ENCODE measurements at places on chromosomes 6 and 20. TPM values are rescaled to one million over a fixed set of nuclear protein-coding genes. Genes with fewer than 3 reads are reported as not detected.

Gene RIMS4
- not detected for total RNA-seq

DNA sequence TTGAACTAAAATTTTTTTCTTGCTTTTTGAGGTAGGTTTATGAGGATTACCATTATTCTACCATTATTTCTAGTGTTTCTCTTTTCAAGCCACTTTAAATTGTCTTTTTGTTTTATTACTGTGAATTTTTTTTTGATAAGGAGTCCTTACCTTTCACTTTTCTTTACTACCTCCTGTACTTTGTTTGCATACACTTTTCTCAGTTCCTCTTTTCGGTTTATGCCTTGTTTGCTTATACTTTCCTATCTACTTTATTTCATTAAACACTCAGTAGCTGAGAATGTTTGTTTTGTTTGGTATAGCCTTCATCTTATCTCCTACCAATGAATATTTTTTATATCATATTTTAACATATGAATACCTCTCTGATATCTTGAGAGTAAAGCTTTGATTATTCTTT is 147.9 kb downstream of the TFAP2B start:
- DNase-seq, result peak; percentile 33

- DNase-seq, result no peak
Measured at GRCh38 chr6:155100087-155100486, 105.0 kb downstream of the TIAM2 start.

Gene ESF1
- total RNA-seq, result 13.5 TPM

DNA sequence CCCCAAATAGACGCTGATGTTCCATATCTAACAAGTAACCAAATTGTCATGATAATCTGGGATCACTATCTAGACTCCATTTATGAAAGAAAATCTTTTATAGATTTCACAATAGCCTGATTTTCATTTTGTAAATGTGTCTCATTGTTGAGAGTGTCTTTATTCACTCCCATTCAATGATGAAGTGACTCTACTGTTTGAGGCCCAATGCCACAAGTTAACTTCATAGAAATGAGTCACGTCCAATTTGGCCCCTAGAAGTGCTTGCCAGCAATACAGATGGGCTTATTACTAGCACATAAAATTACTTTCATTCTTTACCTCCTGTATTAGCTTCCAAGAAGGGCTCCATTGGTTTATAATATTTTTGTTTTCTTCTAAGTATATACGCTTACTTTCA is 6.3 kb downstream of the IPCEF1 start:
- DNase-seq, result no peak
